Caco-2 (cell line): ENCODE measurements at places on chromosomes 16 and 17.

GRCh38 chr16:9192746-9193145 is 101.3 kb downstream of the HAPSTR1 start:
- no peak for DNase-seq

GRCh38 chr17:66432411-66432957 is 130.1 kb downstream of the PRKCA start:
- no peak for DNase-seq

DNA sequence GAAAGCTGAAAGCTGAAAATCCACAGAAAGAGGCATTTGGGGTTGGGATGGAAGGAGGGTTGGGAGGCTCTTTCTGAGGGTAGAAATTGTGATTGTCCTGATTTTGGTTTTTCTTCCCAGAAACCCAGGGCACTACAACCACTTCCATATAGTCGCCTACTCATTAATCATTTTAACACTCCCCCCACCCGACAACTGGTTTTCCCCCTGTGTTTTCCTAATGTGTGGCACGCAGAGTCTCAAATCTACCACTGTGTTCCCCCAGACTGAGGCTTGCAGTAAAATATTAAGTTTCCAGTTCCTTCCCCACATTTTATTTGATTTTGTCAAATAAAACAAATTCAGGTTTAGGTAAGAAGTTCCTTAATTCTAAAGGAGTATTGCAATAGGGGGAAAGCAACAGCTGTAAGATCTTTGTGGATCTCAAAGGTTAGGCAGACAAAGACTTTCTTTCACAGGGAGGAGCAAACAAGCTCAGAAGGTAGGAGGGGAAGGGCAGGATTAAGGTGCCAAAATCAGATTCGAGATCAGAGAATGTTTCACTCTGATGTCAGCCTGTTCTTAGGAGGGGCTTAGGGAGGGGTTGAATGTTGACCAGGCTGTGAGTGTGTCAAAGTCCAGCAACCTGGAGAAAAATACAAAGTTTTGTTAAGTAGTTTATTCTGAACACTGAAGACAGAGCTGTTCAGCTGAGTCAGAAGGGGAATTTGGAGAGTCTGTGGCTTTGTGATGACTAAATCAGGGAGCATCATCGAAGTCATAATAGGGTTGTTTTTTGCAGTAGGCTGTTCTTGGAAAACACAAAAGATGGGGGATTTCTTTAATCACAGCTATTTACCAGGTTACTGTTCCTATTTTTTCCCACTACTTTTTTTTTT is 3.6 kb downstream of the ZNF267 start:
- peak; percentile 49 for DNase-seq

- DNase-seq, result peak; percentile 68
Measured at GRCh38 chr16:70770626-70771552, 30.1 kb downstream of the VAC14 start.

GRCh38 chr17:65557349-65558310 is 3.8 kb downstream of the AXIN2 start:
- peak; percentile 60 for DNase-seq

GRCh38 chr17:41739661-41740352 is 5.4 kb upstream of the HAP1 start:
- DNase-seq, result no peak

DNA sequence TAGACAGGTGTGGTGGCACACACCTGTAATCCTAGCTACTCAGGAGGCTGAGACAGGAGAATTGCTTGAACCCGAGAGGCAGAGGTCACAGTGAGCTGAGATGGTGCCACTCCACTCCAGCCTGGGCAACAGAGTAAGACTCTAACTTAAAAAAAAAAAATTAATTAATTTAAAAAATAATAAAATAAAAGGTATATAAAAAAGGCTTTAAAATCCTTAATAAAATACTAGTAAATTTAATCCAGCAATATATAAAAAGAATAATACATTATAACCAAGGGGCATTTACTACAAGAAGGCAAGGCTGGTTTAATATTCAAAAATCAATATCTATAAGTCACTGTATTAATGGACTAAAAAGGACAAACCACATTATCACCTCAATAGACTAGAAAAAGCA is 44.8 kb upstream of the MNT start:
- DNase-seq, result no peak

DNA sequence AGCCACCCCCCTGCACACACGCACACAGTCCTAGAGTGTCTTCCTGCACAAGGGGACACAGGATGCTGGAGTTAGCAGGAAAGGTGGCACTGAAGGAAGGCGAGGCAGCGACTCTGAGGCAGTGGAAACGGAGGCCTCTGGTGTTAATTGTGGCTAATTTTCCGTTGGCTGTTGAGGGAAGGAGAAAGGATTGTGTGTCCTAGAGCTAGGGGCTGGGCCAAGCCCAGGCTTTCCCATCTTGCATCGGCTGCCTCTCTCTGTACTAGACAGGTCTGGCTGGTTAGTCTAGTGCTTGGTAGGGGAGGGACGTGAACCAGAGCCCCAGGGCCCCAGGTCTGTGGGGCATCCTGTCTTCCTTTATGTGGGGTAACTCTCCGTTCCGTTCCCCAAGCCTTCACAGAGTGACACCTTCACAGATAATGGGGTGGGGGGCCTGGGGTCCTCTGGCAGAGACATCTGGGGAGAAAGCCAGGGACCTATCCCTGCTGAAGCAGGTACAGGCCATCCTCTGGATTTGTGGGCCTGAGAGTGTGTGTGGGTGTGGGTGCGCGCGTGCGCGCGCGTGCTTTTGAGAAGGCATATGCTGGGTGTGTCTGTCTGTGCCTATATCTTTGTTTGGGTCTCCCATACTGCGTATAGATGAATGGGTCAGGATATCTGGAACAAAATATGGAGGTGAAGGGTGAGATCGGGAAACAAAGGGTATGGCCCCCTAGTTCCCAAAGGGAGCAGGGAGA is at the start of gene CHD3:
Gene CHD3 (plus strand): TSS at position 606 of the 737 bp plus-strand sequence. CDS start 212 bp downstream, outside the sequence.
- DNase-seq, result peak; percentile 44

GRCh38 chr17:79844869-79845600 is 5.8 kb upstream of the CBX4 start:
- peak; percentile 87 for DNase-seq

DNA sequence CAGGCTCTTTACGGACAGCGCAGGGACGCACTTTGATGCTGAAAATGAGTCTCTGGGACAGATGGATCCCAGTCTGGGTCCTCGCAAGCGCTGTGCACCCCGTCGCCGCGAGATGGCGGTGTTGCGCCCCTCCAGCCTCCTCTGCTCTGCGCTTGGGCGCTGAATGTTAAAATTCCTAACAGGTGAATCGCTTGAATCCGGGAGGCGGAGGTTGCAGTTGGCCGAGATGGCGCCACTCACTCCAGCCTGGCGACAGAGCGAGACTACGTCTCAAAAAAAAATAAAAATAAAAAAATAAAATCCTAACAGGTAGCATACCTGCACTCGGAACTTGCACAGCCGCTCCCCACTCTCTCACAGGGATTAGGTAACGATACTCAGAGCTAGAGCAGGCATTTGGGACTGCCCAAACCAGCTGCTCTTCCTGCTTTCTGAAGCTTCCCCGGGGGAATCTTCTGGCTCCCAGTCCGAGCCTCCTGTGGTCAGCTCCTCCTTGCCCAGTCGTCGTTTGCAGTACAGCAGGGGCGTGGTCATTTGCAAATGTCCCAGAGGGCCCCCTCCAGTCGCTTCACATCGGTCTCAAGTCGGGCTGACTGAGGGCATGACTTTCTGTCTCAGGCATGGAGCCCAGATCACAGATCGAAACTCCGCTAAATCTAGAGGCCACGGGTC is 26.2 kb upstream of the OSGIN1 start:
- DNase-seq, result peak; percentile 95

DNA sequence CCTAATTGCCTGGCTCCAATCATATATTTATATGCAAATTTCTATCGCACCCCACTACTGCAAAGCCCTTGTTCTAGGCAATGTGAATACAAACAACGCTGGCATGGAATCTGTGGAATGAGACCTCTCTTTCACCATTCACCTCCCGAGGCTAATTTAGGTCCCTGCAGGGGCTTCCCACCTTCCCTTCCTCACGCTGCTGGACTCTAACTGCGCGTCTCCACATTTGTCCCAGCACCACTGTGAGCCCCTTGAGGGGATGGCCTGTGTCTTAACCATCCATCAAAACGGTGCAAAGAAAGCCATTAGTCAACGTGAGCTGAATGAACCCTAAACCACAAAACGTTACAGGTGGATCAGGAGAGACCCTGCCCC is 1.6 kb downstream of the TMEM114 start:
- no peak for DNase-seq

- peak; percentile 26 for DNase-seq
Measured at GRCh38 chr17:64343833-64344637, 46.6 kb downstream of the PECAM1 start.

GRCh38 chr17:31050948-31051347 is 43.8 kb upstream of the NF1 start:
- no peak for DNase-seq

GRCh38 chr16:13041180-13041579 is 139.8 kb downstream of the SHISA9 start:
- DNase-seq, result no peak

DNA sequence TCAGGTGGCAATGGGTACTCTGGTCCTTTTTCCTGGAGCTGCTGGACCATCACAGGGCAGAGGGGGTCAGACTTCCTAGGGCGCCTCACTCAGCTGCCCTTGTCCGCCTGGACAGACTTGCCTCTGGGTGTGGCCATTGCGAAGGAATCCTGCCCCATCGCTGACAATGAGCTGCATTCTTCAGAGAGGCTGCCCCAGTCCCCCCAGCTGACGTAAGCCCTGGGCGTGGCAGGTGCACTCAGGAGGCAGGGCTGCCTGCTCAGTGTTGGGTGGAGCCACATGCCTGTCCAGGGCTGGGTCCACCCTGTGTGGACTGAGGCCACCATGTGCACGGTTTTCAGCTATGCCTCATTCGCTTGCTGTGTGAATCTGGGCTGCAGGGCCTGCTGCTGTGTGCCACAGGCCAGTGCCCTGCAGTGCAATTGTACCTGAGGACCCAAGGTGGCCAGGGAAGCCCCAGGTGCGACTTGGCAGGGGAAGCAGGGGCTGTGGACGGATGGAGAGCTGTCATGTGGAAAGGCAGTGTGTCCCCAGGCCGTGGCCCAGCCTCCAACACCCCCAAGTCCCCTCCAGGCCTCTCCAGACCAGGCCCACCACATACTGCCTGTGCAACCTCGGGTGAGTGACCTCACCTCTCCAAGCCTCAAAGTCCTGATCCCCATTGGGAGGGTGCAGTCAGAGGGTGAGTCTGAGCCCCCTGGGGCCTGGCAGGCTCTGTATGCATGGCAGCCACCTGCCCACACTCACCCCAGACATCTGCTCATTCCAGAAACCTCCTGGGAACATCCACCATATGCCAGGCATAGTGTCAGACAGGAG is 14.0 kb upstream of the MPRIP start:
- peak; percentile 100 for DNase-seq

- no peak for DNase-seq
Measured at GRCh38 chr16:54954220-54954619, 23.6 kb downstream of the IRX5 start.

GRCh38 chr16:66491716-66492064 is 58.2 kb downstream of the TK2 start:
- DNase-seq, result no peak

- no peak for DNase-seq
Measured at GRCh38 chr16:9800186-9800738, 382.0 kb downstream of the GRIN2A start.

- no peak for DNase-seq
Measured at GRCh38 chr16:23072084-23072599, 77.1 kb downstream of the USP31 start.

GRCh38 chr17:41655611-41656111 is 31.3 kb upstream of the KRT17 start:
- no peak for DNase-seq

GRCh38 chr17:10059684-10060211 is 138.7 kb downstream of the GAS7 start:
- DNase-seq, result no peak

GRCh38 chr16:85047867-85048455 is 20.4 kb downstream of the KIAA0513 start:
- no peak for DNase-seq

GRCh38 chr16:1099189-1100083 is 3.4 kb upstream of the C1QTNF8 start:
- DNase-seq, result no peak

DNA sequence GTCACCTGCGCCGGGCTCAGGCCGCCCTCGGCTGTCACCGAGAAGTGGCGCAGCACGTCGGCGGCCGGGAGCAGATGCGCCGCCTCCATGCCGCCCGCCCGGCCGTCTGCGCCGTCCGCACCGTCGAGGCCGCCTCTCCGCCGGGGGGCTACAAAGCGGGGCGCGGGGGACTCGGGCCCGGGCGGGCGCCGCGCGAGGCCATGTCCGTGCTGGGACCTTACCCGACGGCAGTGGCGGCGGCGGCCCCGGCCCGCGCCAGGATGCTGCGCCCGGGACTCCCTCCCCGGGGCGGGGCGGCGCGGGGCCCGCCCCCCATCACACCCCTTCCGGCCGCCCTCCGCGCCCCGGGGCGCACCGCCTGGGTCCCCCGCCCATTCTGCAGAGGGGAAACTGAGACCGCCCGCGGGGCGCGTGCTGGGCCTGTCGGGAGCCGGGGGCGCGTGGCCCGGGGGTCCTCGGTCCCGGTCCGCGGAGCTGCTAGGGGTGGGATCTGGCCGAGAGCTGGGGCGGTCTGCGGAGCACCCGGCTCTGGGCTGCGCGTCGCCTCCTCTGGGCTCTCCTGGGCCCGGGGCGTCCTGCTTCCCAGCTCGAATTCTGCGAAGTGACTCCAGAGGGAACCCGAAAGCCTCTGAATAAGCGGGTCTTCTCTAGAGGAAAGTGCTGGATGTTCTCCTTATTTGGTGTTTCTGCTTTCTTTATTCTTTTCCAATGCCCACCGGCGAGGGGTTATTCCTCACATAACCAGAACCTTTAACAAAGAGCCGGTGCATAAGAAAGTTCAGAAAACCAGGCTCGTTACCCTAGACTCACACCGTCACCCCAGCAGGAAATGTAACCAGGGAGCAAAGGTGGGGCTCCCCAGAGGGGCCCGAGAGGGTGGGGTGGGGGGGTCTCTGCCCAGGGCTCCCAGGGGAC is at the start of gene ATP2A3:
Gene ATP2A3 (minus strand): TSS at position 235 of the 915 bp plus-strand sequence. CDS start 146 bp downstream, at position 89.
- no peak for DNase-seq

DNA sequence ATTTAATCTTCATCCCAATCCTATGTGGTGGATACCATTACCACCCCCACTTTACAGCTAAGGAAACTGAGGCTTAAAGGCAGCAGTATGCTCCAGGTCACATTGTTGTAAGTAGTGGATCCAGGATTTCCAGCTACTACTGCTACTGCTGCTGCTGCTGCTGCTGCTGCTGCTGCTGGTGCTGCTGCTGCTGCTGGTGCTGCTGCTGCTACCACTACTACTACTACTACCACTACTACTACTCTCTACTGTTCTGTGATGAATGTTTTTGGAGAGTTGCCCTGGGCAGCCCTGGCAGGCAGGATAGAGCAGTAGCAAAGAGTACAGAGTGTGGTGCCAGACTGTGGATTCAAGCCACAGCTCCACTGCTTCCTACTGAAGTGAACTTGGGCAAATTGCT is 49.3 kb upstream of the SLC12A3 start:
- DNase-seq, result no peak

- peak; percentile 82 for DNase-seq
Measured at GRCh38 chr17:75557075-75557851, 30.3 kb upstream of the MYO15B start.
